H4 (cell line): ENCODE measurements at places on chromosomes 1 and 21.

GRCh38 chr1:152167835-152168534 is 9.0 kb upstream of the RPTN start:
- DNase-seq, result peak; percentile 81

DNA sequence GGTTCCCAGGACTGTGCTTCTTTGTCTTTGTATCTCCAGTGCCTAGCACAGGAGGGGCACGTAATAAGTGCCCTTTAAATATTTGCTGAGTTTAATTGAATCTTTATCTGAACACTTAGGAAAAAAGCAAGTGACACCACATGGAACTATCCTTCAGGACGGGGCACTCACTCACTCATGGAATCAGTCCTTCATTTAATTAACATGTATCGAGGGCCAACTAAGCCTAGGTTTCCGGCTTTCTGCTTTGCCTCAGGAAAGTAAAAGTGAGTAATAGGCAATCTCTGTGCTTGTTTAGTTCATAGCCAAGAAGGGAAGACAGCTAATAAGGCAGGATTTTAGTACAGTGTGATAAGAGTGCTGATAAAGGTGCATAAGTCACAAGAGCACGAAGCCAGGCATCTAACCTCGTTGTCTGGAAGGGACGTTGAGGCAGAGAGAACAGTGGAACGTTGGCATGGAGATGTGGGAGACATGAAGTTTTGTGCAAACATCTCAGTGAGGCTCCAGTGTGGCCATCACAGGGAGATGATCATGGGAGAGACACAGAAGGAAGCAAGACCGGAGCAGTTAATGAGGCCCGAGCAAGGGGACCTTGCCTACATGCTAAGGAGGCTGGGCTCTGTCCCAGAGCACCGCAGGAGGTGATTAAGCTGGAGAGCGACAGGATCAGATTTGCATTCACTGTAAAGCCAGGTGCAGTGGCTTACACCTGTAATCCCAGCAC is 54.1 kb upstream of the TRIM67 start:
- DNase-seq, result no peak

DNA sequence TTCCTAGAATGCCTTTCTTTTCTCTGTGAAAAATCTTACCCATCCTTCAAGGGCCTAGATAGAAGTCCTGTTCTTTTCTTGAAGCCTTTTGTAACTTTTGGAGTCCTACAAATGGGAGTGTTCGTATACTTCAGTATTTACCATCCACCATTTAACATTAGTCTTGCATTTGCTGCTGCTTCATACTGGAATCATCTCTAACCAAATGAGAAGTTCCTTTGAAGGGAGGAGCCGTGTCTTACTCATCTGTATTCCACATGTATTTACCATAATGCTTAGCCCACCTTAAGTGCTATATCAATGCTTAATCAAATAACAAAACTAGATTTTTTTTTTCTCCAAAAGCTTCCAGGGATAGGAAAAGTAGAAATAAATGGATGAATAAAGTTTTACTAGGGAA is 7.1 kb downstream of the PRDX6 start:
- DNase-seq, result no peak

GRCh38 chr1:59570524-59570923 is 244.2 kb upstream of the HOOK1 start:
- peak; percentile 69 for DNase-seq

GRCh38 chr1:97907886-97908285 is 12.9 kb downstream of the DPYD start:
- DNase-seq, result no peak

GRCh38 chr1:87017998-87018672 is 103.7 kb downstream of the HS2ST1 start:
- no peak for DNase-seq
